Stimulated activated CD8-positive, alpha-beta memory T cell treated with anti-CD3 and anti-CD28 coated beads, Interleukin-7, amount 100 ng/mL, for 1 hour (primary cell): ENCODE measurements at places on chromosomes 7 and 10.

DNA sequence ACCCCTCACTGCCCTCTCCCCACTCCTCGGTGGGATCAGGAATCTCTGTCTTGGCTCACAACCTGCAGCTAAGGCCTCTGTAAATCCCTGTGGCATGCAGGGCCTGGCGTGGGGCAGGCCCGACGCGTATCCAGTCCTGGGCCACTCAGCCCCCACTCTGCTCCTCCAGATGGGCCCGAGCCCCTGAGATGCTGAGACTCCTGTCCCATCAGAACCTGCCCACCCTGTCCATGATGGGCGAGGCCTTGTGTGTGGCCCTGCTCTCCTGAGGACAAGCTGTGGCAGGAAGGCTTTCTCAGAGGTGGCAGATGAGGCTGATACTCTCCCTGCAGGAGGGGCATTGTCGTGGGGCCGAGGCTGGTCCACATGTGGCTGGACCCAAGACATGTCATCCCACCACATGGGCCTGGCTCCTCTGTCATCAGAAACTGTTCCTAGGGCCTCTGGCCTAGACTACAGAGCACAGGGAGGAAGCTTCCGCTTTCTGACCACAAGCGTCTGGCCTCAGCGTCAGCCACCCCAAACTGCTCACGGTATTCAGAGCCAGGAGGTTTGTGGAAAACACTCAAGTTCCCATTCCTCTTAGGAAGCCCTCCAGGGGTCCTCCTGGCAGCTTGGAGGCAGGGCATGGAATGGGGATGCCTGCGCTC is 6.0 kb downstream of the ALOX5 start:
- DNase-seq = no peak

DNA sequence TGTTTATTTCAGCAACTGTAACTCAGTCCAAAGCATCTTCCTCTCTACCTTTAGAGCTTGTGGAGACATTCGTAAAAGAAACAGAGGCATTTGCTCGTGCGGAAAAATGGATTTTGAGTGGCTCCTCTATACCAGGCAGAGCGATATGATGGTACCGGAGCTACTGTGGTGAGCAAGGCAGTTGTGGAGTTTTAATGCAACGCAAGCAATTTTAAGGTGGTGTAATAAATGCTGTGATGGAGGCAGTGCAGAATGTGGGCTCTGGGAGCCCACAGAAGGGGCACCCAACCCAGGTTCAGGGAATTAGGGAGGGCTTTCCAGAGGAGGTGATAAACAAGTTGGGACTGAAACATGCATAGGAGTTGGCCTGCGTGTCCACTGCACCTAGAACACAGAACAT is 149.5 kb downstream of the CDH23 start:
- DNase-seq = no peak

DNA sequence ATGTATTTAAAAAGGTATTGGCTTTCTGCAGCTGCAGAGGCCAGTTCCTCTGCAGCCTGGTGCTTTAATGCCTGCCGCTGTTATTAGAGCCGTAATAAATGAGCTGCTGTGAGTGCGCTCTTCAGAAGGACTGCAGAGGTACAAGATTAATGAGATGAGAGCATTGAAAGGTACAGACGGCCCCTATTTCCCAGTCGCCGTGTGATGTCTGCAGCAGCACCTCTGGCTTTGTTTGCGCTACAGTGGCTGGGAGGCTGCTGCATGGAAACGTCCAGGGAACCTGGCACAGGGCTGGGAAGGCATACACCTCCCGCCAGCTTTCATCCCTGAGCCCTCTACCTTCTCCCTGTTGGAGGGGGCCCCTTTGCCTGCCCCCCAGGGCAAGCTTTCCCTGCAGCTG is 383.8 kb upstream of the ZMIZ1 start:
- DNase-seq = no peak

- DNase-seq = no peak
These were observed 47.2 kb downstream of the SORBS1 start for GRCh38 chr10:95513941-95514392.

DNA sequence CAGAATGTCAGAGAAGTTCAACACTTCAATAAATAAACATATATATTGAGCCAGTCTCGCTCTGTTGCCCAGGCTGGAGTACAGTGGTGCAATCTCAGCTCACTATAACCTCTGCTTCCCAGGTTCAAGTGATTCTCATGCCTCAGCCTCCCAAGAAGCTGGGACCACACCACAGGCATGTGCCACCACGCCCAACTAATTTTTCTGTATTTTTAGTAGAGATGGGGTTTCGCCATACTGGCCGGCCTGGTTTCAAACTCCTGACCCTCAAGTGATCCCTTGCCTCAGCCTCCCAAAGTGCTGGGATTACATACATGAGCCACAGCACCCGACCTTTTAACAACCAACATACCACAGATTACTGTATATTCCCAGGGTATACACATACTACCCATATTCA is 134.2 kb downstream of the JMJD1C start:
- DNase-seq = no peak

DNA sequence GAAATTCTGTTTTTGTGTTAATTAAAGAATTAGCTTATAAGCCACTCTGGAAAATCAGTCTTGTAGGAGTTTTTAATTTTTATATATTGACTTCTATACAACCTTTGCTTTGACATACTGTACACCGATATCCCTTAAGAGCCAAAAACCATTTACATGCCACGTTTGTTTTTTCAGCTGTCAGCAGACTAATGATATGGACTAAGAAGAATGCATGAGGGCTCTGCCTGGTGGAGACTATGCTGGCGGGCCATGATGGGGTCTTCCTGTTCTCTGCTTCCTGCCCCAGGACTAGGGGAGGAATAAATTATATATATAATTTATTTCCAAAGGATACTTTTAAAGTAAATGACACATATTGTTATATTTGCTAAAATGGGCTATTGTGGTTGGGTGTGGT is 96.3 kb downstream of the CDK14 start:
- DNase-seq = no peak

DNA sequence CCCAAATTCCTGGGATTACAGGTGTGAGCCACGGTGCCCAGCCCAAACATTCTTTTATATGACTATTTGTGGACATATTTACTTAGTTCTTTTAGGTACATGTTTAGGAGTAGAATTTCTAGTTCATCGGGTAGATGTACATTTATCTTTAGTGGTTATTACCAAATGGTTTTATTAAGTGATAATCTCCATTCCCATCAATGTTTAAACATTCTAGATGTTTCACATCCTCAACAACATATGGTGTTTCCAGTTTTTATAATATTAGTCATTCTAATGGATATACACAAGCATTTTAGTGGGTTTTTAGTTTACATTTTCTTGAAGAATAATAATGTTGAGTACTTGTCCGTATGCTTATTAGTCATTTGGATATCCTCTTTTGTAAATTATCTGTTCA is 131.7 kb downstream of the RTKN2 start:
- DNase-seq = no peak

- DNase-seq = no peak
These were observed 12.8 kb upstream of the MMP21 start for GRCh38 chr10:125788156-125789034.

DNA sequence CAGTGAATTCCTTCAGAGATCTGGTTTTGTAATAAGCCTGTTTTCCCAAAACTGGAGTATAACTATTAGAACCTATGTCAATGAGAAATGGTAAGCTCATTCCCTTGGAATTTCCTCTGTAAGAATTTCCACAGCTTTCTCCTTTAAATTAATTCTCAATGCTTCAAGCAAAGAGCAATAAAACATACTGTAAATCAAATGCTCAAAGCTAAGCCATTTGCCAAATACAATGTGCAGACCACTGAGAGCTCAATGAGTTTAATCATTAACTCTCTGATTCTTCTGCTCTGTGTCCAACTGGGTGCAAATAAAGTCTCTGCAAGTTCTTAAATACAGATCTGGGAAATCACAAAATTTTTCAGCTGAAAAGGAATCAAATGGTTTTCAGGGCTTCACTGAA is 227.6 kb upstream of the IMMP2L start:
- DNase-seq = no peak

DNA sequence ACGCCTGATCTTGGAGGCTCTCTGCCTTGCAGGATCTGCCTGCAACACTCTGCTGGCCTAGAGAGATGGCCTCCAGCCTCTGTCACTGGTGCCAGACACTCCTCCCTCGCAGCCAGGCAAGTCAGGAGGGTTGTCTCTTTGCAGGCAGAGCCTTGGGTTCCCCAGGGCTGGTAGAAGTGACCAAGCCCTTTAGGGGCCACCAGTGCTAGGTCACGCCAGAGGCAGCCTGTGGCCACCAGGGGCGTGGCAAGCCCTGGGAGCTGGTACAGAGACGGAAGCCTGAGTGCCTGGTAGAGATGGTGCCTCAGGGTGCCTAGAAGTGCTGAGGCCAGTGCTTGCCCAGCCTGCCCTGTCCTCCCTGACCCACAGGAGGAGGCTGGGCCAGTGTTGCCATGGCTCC is 9.1 kb downstream of the ADCYAP1R1 start:
- DNase-seq = no peak

- no peak for DNase-seq
These were observed 87.7 kb upstream of the PRKCQ start for GRCh38 chr10:6667679-6668270.

DNA sequence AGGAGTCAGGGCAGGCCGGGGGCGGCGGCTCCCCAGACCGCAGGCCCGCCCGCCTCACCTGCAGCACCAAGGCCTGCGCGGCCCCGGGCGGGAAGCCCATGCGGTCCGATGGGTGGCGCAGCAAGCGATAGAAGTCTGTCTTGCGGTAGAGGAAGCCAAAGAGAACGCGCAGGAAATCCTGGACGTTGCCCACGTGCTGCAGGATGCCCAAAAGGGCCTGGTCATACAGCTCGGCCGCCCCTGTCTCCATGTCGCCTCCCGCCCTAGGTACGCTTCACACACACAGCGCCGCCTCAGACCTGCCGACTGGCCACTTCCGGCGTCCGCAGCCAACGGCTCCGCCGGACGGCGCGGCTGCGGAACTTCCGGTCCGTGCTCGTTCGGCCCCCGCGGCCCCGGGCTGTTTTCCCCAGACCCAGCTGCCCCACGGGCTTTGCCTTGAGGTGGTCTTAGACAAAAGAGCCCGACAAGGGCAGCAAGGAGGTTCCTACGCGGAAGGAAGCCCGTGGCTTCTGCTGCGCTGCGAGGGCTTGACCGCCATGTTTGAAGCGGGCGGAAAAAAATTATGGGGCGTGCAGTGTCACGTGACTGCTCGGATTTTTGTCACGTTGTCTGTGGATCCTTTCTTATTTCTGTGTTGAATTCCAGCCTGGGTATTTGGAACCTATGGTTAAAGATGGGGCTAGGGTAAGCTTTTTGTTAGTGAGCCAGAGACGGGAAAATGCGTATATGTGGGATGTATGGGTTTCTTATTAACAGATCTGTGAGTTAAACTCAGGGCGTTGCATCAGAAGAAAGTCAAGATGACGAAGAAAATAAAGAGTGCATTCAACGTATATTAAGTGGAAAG is at the start of gene NUDCD3:
Gene NUDCD3, minus strand, starts transcription at position 308 of the 850 bp plus-strand sequence. Its CDS starts 58 bp downstream, at position 250.
- DNase-seq = peak; percentile 66

GRCh38 chr7:149784251-149784608 is 10.8 kb upstream of the ZNF467 start:
- DNase-seq = no peak

- no peak for DNase-seq
These were observed 127.7 kb downstream of the SRI start for GRCh38 chr7:88091988-88092675.

GRCh38 chr7:28811008-28811407 is 147.1 kb downstream of the TRIL start:
- no peak for DNase-seq

DNA sequence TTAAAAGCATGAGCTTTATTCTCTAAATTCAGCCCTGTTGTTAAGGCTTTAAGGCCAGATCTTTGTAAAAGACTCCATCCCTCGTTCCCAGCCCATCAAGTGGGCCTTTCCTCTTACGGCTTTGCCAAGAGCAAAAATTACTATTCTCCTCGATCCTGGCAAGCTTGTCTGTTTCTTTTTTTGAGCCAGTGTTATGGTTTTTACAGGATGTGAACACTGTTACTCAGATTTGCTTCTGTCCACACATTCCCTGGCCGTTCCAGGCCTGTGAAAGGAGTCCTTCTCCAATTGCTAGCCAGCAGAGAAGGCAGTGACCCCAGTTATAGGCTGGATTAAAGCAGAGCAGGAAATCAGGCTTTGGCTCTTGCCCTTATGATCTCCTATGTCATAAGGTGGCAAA is 47.0 kb upstream of the EPC1 start:
- DNase-seq = no peak

DNA sequence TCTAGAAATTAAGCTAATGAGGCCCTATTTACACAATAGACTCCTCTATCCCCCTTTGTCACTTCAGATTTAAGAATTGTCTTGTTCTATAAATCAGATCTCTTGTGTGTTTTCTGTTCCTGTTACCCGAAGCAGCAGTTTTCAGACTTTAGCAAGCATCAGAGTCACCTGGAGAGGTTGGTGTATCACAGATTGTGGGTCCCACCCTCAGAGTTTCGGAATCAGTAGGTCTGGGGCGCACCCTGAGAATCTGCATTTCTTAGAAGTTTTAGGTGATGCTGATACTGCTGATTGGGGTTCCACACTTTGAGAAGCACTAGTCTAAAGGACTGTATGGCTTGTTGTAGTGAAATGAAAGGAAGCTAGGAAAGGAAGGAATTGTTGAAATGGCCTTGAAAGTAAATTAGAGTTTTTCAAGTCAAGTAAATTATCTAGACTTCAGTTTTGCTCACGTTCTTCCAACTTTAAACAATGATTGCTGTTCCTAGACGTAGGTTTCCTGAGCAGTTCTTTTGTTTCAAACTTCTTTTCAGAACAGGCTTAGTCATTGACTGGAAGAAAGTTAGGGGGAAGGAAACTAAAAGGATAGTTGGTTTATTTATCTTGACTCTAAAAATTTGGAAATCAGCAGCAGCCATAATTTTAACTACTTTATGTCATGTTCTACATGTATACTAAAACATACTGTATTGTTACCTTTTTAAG is 15.7 kb downstream of the BPGM start:
- no peak for DNase-seq

GRCh38 chr7:25891591-25891990 is 260.4 kb upstream of the NFE2L3 start:
- DNase-seq = no peak

- DNase-seq = no peak
These were observed 206.4 kb upstream of the FERD3L start for GRCh38 chr7:19351341-19352304.

DNA sequence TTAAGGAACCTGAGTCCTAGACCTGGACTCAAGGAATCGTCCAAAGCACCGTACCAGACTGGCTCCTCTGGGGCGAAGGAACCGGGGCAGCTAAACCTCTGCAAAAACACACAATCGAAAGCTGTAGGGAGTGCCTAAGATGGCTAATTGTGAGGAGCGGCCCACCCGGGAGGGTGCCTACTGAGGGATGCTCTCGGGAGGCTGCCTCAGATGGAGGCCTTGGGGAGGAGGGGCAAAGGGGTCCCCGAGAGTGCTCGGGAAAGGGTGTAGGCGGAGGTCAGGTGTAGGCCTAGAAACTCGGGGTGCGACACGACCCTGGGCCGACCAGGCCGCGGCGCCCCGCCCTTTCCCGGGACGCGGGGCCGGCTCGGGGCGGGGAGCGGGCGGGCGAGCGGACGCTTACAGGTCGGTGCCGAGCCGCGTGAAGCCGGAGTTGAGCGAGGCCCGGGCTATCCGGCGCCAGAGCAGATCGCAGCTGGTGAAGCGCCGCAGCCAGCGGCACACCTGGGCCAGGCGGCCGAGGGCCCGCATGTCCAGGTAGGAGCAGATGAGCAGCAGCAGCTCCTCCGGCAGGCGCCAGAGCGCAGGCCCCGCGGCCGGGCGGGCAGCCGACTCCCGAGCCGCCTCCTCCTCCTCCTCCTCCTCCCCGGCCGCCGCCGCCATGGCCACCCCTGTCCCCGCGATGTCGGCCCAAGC is 844 bp downstream of the FBXW4 start:
- peak; percentile 45 for DNase-seq
